ENCODE measurements at places on chromosomes 16 and 17.

DNA sequence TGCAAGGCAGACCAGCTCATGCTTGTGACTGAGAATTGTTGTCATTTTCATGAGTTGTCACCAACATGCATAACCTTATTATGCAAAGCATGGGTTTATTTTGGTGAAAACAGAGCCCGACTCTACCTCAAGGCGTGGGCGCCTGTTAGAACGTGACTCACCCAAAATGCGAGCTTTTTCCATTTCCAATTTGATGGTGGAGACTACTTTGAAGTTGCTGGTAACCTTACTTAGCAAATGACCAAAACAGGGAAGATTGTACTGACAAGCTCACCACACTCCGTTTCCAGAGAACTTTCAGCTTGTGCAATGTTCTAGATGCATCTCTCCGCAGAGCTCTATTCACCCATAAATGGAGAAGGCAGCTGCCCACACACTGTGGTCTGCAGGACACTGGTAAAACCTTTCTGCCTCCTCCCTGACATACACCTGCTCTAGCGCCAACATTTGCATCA, 284.5 kb downstream of the MAF start:
- DNase-seq, result no peak

GRCh38 chr17:76153202-76153601, 12.2 kb upstream of the FOXJ1 start:
- DNase-seq, result no peak

- no peak for DNase-seq
Observed at GRCh38 chr16:1526608-1527555, 6.6 kb upstream of the TMEM204 start.

- DNase-seq, result peak; percentile 88
Observed at GRCh38 chr17:78351449-78352006, 8.3 kb downstream of the SOCS3 start.
